ENCODE measurements at places on chromosomes 16 and 17. TPM values are rescaled to one million over a fixed set of nuclear protein-coding genes. Genes with fewer than 3 reads are reported as not detected.
A peak's percentile ranks its signal among the peaks of the same experiment; 100 is the strongest.

DNA sequence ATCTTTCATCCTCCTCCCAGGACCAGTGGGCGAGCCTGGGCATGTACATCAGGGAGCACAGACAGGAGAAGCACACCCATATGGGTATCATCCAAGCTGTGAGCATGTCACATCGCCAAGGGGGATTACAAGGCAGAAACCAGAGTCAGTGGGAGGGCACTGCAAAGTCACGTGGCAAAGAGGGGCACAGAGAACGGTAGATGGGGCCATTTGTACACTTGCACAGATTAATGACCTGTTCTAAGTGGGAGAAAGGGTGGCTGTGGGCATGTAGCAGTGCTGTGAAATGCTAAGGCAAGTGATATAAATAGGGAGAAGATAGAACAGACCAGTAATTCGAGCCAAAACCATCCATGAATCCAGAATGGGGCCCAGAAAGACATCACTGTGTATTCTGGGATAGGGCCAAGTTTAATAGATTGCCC, 265.0 kb downstream of the CPPED1 start:
- DNase-seq, result no peak

- no peak for DNase-seq
Measured at GRCh38 chr17:8629371-8630226, 926 bp downstream of the MYH10 start.

DNA sequence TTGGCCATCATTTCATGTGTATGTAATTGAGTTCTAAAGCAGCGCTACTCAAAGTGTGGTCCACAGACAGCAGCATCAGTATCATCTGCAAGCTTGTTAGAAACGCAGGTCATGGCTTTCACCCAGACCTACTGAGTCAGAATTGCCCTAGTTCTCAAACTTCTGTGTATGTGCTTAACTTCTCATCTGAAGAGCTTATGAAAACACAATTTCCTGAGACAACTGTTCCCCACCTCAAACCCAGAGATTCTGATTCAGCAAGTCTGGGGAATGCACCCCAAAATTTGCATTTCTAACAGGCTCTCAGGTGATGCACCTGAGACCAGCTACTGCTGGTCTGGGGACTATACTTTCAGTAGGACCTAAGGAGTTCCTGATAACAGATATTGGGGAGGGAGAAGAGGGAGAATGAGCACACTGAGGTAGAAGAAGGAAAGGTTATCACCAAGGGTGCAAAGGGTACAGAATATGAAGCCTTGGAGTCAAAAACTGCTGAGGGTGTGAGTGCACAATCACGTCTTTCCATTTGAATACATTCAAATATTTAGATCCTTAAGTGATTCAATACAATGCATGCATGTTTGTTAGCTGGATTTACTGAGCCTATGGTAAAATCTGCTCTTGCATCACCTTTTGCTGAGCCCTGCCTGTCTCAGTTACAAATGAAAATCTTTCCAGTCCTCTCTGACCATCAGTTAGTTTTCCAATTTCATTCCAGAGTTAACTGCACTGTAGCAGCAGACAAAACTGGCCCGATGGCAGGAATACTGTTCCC, 29.2 kb upstream of the SKAP1 start:
- DNase-seq, result no peak

The TLCD3A gene
- 2.1 TPM for total RNA-seq

The C16orf96 gene
- not detected for total RNA-seq

The CPNE7 gene
- total RNA-seq, result 1.7 TPM

The SLFN11 gene
- 24.3 TPM for total RNA-seq

The TSPAN10 gene
- 0.32 TPM for total RNA-seq

GRCh38 chr16:88606148-88606757, 32.1 kb upstream of the IL17C start:
- DNase-seq, result no peak

DNA sequence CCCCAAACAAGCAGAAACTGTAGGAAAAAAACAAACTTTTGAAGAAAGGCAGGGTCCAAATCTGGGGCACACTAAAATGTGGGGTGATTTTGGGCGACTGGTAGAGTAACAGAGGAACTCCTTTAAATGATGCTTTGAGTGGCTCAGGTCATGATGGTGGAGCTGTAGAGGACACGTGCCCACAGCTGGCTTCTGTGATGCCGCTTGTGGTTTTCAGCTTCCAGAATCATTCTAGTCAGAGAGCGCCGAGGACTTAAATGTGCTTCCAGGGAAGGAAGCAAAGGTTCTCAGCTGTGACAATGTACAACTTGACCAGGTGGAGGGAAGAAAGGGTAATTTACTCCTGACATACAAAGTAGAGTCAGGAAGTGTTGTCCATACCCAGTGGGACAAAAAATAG, 162.4 kb downstream of the LGALS9B start:
- DNase-seq, result peak; percentile 21

GRCh38 chr16:10296956-10297340, 88.9 kb upstream of the ATF7IP2 start:
- no peak for DNase-seq

The NOTUM gene
- total RNA-seq, result not detected

The CHST5 gene
- total RNA-seq, result not detected

GRCh38 chr16:75948441-75948840, 222.2 kb upstream of the CPHXL start:
- DNase-seq, result no peak

The CACNA1G gene
- total RNA-seq, result 0.50 TPM

The MMP15 gene
- total RNA-seq, result 3.8 TPM

DNA sequence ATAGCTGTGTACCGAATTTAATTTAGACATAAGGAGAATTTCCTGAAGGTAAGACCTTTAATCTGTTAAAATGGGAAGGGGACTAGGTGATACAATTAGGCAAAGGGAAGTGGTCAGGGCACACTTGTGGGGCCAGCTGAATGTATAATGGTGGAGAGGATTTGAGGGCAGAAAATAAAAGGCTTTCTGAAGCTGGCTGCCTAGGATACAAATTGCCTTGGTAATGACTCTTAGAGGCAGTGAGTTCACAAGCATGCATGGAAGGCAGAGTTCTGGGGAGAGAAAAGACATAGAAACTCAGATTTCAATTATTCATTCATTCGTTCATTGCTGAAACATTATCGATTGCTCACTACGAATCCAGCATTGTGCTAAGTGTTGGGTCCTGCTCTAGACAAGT, 12.4 kb upstream of the NFAT5 start:
- DNase-seq, result peak; percentile 19

DNA sequence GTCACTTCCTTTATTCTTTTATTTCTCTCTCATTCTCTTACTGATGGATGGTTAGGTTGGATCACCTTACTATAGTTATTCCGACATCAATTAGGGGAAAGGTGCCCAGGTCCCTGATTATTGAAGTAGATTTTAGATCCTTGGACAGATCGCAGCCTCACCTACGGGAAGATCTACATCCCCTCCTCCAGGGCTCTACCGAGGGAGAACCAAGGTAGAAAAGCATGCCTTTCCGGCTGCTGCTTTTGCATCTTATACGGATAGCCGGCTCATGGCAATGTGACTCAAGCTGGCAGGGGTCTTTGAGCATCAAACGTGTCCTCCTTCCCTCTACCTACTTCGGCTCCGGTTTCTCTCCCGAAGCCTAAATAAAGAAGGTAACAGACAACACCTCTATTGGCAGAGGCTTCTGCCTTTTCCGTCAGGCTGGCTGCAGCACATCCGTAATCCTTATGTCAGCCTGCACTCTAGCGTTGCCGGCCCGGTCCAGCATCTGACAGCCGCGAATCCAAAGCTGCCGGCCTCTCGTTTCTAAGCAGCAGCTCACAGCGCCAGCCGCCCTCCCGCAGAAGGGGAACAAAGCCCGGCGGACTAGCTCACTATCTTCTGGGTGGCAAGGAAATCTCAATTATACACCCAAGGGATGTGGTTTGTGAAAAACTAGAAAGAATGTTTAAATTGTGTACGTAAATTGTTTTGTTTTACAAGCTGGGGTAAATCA, 46.9 kb downstream of the IRX6 start:
- DNase-seq, result no peak

The KRT36 gene
- not detected for total RNA-seq

The USB1 gene
- total RNA-seq, result 51.1 TPM

DNA sequence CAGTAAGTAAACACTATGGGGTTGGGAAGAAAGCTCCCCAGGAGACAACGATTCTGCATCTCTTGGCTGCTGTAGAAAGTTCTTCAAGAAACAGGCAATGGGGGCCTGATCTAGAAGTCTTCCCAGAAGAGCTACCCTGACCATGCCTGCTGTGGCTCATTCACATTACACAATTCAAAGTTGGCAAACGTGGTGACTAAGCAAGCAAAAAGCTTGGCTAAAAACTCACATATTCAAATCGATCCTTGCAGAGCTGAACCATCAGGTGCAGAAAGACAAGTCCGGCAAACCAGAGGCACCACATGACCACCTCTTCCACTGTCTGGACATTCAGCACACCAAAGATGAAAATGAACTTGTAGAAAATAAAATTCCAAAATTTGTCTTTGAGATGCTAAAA, 16.1 kb downstream of the AMFR start:
- no peak for DNase-seq

DNA sequence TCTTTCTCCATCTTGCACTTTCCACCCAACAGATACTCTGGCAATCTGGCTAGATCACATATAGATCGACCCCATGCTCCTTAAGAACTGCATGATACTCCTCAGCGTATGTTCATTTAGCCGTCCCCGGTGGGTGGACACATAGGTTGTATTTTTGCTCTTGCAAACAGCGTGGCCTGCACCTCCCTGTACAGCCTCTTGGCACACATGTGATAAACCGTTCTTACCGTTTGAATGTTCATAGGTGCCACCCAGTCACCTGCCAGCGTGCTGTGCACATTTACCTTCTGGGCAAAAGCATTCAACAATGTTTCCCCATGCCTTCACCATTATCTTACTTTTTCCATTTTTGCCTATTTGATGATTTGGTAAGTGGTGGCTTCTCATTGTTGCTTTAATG, 6.2 kb downstream of the TNP2 start:
- no peak for DNase-seq

The ANKFY1 gene
- total RNA-seq, result 38.1 TPM
